ENCODE measurements at places on chromosomes 7 and 10.

GRCh38 chr10:49509771-49510303, 29.1 kb downstream of the ERCC6 start:
- DNase-seq = no peak

DNA sequence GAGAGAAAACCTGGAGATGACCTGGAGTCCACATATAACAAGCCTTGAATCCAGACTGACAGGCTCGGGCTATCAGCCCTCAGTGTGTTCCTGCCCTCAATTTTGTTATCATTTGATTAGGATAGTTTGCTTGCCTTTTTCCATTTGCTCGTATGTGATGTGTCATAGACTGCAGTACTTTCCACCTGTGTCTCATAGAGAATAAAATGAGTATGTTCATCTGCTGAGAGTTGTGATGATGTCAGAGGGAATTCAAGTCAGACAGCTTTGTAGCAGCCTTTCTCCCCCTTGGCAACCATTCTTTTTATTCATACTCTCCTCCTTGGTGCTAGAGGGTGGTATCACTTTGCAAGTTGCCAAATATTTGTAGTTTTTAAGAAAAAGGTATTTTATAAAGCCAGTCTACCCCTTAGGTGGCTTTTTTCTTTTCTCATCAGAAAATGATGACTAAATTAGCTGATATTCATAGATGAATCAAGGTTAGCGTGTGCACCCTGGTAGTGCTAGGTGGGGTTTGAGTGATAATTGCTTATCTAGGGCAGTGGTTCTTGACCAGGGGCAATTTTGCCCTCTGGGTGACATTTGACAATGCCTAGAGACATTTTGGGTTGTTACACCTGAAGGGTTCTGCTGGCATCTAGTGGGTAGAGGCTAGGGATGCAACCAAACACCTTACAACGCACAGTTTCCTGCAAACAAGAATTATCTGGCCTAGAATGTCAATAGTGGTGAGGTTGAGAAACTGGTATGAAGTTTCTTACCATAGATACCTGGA, 5.4 kb downstream of the SGPL1 start:
- no peak for DNase-seq

- no peak for DNase-seq
These were observed 154.2 kb downstream of the ARHGAP12 start for GRCh38 chr10:31774299-31774900.

DNA sequence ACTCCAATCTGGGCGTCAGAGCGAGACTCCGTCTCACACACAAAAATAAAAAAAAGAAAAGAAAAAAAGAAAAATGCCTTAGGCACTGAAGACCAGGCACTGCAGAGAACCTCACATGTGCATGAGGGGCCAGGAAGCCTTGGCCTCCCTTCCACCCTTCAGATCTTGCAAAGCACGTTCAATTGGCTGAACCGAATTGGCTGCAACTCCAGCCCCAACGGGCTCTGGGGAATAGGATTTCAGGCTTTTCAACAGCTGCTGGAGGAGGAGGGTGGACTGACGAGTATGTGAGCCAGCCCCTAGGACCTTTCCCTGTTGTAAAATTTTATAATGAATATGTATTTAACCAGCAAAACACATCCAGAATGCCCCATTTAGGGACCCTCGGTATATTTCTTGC, 16.7 kb downstream of the TMEM120A start:
- no peak for DNase-seq

GRCh38 chr7:147235645-147236382, 1119.2 kb downstream of the CNTNAP2 start:
- no peak for DNase-seq

- DNase-seq = no peak
These were observed 550.0 kb downstream of the REEP3 start for GRCh38 chr10:64071218-64071617.

- no peak for DNase-seq
These were observed 142.6 kb upstream of the KAT6B start for GRCh38 chr10:74683621-74684364.

DNA sequence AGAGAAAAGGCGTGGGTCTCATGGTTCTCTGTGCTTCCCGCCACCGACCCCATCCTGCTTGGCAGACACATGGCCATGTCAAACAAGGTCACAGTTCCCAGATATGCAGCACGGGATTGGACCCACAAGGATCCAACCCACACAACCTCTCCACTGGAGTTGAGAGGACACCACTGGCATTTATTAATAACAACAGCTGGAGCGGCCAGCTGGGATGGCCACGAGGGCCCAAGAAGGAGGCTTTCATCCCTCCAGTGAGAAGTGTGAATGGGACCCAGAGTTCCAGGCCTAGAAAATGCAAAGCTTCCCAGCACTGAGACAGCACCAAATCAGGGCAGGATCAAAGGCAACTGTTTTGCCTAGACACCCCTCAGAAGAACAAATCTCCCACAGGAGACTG, 31.5 kb downstream of the FGFR2 start:
- no peak for DNase-seq

GRCh38 chr10:43703286-43703685, 54.6 kb upstream of the ZNF32 start:
- no peak for DNase-seq

GRCh38 chr10:79449181-79450146, 4.0 kb upstream of the ZCCHC24 start:
- no peak for DNase-seq

GRCh38 chr7:43491123-43491522, 91.8 kb upstream of the STK17A start:
- no peak for DNase-seq

DNA sequence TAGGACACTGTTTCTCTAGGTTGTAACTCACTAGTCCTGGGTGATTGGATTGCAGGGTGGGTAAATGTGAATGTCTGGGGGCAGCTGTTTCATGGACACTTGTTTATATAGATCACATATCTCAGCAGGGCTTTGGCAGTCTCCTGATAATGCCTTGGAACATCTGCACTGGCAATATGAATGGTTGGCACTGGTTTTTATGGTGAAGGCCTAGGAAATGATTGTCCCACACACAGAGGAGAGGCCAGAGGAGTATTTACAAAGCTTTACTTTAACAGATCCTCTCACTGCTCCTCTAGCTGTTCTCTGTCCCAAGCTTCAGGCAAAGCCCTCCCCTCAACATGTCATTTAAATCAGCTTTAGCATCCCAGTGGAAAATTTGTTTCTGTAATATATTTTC, 171.3 kb upstream of the STEAP4 start:
- DNase-seq = no peak

- DNase-seq = no peak
These were observed 24.0 kb upstream of the TM9SF3 start for GRCh38 chr10:96610817-96611216.

- DNase-seq = no peak
These were observed 29.5 kb downstream of the MIOS start for GRCh38 chr7:7596176-7596575.

GRCh38 chr10:93334901-93335327, 147.2 kb downstream of the MYOF start:
- no peak for DNase-seq

DNA sequence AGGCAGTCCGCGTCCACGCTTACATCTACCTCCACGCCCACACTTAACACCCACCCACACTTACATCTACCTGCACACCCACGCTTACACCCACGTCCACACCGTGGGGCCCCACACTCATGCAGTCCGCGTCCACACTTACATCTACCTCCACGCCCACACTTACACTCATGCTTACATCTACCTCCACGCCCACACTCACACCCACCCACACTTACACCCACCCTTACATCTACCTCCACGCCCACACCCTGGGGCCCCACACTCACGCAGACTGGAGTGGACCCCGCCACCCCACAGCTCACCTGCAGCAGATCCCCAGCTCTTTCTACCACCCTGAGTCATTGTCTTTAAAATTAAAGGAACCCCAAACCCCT, 32.4 kb upstream of the PWWP2B start:
- DNase-seq = peak; percentile 46

DNA sequence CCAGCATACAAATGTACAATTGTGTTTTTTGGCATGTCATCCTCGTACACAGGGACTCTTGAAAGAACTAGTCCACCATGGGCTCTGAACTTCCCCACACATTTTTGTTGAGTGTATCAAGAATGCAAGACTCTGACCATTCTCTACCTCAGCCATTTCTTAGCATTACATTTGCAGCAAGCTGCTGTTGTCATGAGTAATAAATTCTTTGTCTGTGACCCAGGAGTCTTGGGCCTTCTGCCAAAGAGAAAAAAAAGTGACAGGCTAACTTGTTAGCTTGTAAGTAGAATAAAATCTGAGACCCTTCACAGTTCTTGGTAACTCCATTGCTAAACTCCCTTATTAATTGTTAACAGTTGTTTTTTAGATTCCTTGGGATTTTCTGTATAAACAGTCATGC, 542.3 kb upstream of the MBL2 start:
- DNase-seq = no peak

GRCh38 chr7:158428837-158429753, 158.5 kb downstream of the PTPRN2 start:
- no peak for DNase-seq

GRCh38 chr10:10045765-10046028, 972.0 kb upstream of the CELF2 start:
- no peak for DNase-seq

DNA sequence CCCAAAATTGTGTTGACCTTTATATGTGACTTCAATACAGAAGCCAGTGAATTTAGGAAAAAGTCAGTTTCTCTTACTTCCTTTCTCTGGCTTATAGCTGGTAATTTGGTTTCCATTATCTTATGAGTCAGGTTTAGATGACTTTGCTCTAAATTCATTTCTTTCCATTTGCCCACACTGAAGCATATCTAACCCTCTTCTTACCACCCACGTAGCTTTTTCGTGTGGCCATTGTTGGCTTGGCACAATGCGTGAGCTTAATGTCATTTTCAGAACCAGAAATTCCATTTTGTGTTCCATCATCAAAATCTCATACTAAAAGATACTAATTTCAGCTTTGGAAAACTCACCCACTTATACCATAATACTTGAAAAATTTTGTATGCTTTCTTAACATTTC, 271.2 kb downstream of the INHBA start:
- DNase-seq = no peak

GRCh38 chr10:129659508-129660268, 192.6 kb downstream of the MGMT start:
- DNase-seq = no peak

DNA sequence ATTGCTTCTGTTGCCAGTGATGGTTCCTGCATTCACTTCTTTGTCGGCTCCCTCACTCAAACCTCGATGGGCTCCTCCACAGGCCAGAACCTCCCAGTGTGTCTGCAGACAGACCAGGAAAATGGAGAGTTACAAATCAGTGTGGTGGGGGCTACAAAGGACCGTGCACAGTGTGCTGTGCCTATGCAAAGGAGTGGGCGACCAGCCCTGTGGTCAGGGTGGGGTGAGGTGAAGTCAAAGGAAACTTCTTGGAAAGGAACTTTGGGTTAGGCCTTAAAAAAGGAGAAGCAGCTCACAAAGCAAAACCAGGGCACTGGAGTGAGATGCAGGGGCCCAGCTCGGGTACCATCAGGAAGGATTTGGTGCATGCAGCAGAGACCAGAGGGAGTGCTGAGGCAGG, 304.3 kb upstream of the ZMIZ1 start:
- no peak for DNase-seq

- DNase-seq = no peak
These were observed 34.2 kb downstream of the MYOF start for GRCh38 chr10:93447970-93448369.

- DNase-seq = no peak
These were observed 44.1 kb downstream of the VTI1A start for GRCh38 chr10:112491144-112491543.

DNA sequence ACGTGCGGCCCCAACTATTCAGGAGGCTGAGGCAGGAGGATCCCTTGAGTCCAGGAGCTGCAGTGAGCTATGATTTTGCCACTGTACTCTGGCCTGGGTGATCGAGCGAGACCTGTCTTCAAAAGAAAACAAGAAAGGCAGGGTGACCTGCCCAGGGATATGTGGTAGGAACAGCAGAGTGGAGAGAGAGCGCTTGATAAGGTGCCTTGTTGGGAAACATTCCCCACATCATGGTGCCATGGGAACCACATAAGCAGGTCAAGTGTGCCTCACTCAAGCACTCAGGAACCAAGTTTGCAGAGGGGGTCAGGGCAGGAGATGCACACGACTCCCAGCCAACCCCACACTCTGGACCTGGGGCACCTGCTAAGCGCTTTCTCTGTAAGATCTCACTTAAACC, 37.3 kb downstream of the PVRIG start:
- DNase-seq = no peak

Data from stimulated activated CD4-positive, alpha-beta T cell treated with anti-CD3 and anti-CD28 coated beads, TNF-alpha, amount 100 ng/mL, for 1 hour (primary cell).